Progenitor cell of endocrine pancreas (in vitro differentiated cells): ENCODE measurements at places on chromosomes 6 and 20.

- no peak for DNase-seq
These were observed 1062.4 kb upstream of the FLRT3 start for GRCh38 chr20:15399781-15400180.

- DNase-seq: no peak
These were observed 115.6 kb upstream of the PTPN1 start for GRCh38 chr20:50394569-50394968.

DNA sequence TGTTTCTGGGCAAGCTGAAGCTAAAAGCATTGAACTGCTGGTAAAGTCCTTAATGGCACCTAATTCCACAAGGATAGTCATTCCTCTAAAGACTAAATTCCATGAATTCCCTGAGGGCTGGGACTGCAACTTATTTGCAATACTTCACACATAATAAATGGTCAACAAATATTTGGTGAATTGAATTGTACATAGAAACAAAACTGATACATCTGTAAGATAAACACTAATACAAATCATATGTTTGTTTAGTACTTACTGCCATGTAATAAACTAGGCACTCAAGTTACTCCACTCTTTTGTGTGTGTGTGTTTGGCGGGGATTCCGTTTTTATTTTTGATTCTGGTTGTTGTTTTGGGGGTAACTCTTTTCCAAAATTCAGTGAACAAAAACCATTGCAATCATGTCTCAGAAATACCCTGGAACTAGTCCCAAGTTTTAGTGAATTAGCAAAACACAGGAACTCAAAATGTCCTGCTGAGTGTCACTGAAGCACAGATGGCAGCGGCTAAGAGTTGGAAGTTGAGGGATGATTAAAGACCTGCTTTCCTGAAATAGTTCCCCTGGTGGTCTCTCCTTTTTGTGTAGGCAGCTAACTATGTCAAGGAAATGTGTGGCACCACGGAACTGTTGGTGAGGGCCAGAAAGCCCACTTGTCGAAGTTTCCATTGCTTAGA lies 74.8 kb upstream of the SNRPB2 start:
- no peak for DNase-seq

DNA sequence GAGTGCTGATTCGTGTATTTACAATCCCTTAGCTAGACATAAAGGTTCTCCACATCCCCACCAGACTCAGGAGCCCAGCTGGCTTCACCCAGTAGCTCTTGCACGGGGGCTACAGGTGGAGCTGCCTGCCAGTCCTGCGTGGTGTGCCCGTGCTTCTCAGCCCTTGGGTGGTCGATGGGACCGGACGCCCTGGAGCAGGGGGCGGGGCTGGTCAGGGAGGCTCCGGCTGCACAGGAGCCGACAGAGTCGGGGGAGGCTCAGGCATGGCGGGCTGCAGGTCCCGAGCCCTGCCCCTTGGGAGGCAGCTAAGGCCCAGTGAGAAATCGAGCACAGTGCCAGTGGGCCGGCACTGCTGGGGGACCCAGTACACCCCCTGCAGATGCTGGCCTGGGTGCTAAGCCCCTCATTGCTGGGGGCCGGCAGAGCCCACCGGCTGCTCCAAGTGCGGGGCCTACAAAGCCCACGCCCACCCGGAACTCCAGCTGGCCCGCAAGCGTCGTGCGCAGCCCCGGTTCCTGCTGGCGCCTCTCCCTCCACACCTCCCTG lies 48.9 kb upstream of the UST start:
- no peak for DNase-seq

- DNase-seq: no peak
These were observed 8.8 kb downstream of the CDH4 start for GRCh38 chr20:61260905-61261304.

- DNase-seq: no peak
These were observed 106.4 kb downstream of the SCP2D1 start for GRCh38 chr20:18919996-18920395.

GRCh38 chr6:143743301-143744166 lies 65.8 kb downstream of the PHACTR2 start:
- DNase-seq: no peak

GRCh38 chr6:149969635-149970034 lies 5.9 kb downstream of the ULBP1 start:
- DNase-seq: no peak

GRCh38 chr20:49505518-49505917 lies 23.1 kb upstream of the KCNB1 start:
- no peak for DNase-seq

DNA sequence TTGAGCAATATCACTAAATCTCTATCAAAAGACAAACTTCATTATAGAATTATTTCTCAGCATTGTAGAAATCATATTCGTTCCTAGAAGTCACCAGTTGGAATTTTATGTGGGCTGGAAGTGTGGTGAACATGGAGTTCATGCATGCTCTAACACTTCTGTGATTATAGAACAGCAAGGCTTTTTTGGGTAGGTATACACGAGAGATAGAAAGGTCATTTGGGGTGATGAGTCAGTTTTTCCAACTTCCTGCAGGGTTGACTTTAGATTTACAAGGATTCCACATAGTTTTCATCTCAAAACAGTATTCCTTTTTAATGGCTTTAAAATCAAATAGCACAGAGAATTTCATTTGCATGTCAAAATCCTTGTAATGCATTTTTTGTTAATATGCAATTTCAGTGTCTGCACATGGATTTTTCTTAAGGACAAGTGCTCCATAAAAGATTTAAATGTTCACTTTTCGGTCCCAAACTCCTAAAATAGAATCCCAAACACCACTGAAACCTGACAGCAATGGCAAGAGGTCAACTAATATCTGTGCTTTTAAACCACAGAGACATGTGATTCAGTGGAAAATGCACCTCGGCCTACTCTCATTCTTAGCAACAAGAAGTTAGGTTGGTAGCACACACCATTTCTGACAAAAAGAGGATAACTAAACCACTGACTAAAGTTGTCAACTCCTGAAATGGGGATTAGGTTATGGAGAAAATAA lies 211.0 kb downstream of the MOXD1 start:
- no peak for DNase-seq

DNA sequence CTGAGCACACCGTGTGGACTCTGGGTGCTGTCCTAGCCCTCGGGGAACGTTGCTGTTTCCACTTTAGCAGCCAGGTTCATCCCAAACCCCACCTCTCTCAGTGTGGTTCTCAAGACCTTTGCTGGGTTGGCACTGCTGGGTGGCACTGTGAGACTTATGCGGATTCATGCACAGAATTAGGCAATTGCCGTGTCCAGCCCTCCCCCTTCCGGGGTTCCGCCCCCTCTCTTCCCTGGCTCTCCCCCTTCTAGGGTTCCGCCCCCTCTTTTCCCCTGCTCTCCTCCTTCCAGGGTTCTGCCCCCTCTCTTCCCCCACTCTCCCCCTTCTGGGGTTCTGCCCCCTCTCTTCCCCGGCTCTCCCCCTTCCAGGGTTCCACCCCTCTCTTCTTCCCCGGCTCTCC lies 39.8 kb upstream of the SLCO4A1 start:
- no peak for DNase-seq

GRCh38 chr6:44276667-44277640 lies 6.7 kb downstream of the TMEM151B start:
- DNase-seq: no peak

GRCh38 chr6:135176464-135176863 lies 4.6 kb upstream of the MYB start:
- DNase-seq: no peak

DNA sequence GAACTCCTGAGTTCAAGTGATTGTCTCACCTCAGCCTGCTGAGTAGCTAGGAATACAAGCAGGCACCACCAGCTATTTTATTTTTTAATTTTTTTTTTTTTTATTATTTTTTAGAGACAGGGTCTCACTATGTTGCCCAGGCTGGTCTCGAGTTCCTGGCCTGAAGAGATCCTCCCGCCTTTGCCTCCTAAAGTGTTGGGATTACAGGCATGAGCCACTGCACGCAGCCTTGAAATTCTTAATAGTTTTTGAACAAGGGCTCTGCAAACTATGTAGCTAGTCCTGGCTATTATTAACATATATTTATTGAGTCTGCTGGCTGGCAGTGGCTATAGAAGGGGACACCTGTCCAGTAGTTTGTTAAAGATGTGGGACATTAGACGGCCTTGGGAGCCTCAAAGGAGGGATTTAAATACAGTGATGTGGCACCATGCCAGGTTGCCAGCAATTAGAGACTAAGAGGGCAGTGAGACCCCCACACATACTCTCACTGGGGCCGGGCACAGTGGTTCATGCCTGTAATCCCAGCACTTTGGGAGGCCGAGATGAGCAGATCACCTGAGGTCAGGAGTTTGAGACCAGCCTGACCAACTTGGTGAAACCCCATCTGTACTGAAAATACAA lies 21.1 kb upstream of the TAF8 start:
- no peak for DNase-seq

DNA sequence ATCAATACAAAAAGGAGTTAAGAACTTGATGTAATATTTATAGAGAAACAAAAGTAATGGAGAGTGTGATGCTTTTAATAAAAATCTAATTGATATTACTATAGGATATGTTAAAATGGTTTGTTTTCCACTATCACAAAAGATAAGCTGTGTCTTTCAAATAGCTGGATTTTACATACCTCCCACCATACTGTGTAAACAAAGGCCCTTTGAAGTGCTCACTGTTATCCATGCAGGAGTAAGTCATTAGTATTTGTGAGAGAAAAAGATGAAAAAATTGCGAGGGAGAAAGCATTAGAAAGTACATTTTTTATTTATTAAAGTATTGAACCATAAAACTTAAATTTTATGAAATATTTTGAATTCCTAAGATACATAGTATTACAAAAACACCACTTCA lies 733.0 kb downstream of the GRIK2 start:
- no peak for DNase-seq

GRCh38 chr6:8858854-8859331 lies 423.5 kb upstream of the SLC35B3 start:
- DNase-seq: no peak

- no peak for DNase-seq
These were observed 444.6 kb downstream of the KIF16B start for GRCh38 chr20:16128538-16129106.

- no peak for DNase-seq
These were observed 11.0 kb upstream of the KHDC1L start for GRCh38 chr6:73236144-73236750.

DNA sequence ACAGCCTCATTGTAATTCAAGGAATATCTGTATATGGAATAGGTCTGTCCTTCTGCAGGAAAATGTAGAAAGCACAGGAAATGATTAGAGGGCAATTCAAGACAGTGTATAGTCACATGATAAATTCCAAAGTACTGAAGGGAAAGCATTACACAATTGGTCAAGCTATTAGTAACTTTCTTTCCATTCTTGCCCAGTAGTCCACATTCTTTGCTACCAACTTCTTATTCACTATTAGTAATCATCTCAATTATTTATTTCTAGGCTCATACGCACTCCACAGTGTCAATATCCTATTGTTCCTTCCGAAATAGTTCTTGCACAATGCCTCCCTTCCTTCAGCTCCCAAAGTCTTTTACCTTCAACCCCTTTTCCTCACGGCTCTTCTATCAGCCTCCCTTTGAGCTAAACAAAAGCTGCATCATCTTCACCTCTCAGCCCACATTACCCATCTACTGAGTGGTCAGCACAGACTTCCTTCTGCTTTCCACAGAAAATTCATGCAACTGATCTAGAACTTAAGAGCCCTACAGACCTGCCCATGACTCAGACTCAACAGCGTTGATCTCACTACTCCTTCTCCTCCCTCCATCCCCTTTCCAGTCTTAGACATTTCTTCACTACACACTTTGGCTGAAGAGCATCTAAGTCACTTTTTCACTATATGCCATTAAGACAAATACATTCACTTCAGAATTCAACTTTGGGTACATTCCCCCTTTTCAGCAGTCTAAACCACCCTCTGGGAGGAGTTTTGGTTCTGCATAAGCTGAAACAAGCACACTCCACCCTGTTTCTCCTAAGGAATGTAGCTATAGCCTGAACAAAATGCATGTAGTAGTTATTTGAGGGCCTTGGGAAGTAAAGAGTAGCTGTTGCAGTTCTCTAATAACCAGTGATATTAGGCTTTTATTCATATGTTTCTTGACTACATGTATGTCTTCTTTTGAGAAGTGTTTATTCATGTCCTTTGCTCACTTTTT lies 157.9 kb downstream of the KIF16B start:
- DNase-seq: no peak

DNA sequence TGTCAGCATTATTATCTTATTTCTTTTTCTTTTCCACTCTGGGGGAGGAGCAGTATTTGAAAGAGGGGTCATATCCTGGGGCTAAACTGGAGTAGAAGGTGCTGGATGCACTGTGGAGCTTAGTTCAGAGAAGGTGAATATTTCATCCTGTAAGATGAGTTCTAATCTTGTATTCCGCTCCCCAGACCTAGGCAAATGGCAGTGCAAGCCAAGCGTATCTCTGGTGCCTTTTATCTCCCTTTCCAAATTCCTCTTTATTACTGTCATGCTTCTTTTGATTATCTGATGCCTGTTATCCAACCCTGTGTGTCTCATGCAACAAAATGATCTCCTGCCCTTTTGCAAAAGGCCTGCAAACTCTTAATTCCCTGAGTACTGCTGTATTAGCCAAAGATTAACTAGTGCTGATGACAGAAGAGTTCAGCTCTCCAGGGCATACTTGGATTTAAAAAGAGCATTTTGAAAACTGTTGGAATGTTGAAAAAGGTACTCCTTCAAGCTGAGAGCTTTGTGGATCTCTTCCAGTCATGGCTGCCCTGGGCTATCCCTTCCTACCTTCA lies 138.0 kb downstream of the CARMIL1 start:
- DNase-seq: no peak

DNA sequence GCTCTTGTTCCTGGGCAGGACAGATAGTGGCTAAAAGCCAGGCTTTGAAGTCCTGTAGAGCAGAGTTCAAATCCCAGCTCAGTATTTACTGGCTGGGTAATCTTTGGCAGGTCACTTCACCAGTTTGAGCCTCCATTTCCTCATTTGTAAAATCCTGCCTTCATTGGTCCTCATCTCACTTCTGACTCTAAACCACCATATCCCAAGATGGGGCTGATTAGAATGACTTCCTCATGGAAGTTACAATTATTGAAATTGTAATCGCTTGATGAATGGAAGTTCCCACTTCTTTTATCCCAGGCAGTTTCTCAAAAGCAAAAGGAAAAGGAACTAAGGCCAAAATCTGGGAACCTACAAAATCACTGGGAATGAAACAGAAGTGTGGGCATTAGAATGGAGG lies 35.9 kb upstream of the B4GALT5 start:
- no peak for DNase-seq

- DNase-seq: no peak
These were observed 43.8 kb downstream of the ARFGEF2 start for GRCh38 chr20:48965189-48965910.

- no peak for DNase-seq
These were observed 4.2 kb downstream of the PSMF1 start for GRCh38 chr20:1122388-1123315.

DNA sequence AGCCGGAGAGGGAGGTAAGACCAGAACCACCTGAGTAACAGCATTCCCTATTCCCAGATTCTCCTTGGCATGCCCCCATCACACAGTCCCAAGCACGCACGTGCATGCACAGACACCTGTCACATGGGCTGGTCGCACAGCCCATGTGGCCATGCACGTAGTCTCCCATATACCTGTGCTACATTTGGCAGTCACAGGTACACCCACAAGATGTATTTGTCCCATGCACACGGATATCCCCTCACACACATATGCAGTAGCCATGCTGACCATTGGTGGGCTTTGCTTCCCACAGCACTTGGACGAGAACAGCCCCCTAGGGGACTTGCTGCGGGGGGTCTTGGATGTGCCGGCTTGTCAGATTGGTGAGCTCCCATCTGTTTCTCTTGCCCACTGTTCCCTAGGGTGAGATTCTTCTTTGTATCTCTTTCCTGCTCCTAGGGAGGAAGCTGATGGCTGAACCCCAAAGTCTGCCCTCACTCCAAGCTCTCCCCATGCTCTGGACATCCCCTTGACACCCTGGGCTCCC lies 31.9 kb downstream of the PLCG1 start:
- no peak for DNase-seq

- no peak for DNase-seq
These were observed 8.1 kb downstream of the NEDD9 start for GRCh38 chr6:11224252-11224965.
